Right ventricle myocardium inferior (tissue), 1 donor: ENCODE measurements at places on chromosomes 16 and 17. TPM values are rescaled to one million over a fixed set of nuclear protein-coding genes. Genes with fewer than 3 reads are reported as not detected.

DNA sequence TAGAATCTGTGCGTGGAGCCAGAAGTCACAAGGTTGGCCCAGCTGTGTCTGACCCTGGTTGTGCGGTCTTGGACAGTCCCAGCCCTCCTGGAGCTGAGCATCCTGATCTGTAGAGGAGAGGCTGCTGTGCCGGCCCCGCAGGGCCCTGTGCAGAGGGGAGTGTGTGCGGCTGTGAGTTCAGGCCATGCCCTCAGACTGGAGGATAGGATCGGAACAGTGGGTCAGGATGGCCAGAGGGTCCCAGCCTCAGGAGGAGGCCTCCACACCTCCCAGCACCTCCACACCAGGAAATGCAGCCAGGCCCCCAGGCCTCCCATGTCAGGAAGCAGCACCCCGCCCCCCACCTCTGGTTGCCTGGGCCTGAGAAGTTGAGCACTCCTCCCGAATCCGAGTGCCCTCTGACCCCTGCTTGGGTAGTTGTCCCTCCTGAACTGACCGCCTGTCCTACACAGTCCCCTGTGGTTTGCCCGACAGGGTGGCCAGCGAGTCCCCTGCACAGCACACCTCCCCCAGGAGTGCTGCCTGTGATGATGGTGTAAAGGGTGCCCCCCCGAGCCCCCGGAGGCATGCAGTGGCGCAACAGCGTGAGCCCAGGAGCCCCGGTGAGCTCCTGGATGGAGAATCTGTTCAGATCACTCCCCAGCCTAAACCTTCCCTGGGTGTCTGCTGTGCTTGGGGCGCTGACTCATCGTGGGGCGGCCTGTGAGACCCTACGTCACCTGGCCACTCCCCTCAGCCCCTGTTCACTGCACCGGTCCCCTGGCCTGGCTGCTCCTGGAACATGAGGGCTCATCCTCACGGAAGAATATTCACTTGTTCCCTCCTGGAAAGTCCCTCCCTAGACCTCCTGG, 285.2 kb downstream of the SEC14L1 start:
- peak; percentile 63 for DNase-seq

DNA sequence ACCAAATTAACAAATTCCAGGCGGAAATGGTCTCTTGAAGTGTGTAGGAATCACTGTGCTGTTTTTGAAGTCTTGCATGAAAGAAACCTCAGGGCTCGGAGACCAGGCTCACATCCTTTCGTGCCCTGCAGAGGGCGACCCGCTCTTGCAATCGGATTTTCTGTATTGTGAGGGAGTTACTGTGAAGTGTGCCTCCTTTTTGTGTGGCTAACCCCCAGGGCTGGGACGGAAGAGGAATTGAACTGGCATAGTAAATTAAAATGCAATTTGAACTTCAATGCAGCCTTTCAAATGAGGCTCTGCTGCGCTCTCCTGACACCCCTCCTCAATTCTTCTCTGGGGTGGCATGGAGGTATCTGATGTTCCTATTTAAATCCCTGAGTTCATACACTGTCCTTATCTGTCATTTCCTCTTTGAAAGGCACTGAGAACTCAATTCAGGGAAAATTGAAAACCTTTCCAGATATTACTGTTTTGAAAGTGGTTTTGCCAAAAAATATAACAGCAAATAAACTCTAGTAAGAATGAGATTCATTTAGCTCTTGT, 51.5 kb upstream of the MGAT5B start:
- no peak for DNase-seq

DNA sequence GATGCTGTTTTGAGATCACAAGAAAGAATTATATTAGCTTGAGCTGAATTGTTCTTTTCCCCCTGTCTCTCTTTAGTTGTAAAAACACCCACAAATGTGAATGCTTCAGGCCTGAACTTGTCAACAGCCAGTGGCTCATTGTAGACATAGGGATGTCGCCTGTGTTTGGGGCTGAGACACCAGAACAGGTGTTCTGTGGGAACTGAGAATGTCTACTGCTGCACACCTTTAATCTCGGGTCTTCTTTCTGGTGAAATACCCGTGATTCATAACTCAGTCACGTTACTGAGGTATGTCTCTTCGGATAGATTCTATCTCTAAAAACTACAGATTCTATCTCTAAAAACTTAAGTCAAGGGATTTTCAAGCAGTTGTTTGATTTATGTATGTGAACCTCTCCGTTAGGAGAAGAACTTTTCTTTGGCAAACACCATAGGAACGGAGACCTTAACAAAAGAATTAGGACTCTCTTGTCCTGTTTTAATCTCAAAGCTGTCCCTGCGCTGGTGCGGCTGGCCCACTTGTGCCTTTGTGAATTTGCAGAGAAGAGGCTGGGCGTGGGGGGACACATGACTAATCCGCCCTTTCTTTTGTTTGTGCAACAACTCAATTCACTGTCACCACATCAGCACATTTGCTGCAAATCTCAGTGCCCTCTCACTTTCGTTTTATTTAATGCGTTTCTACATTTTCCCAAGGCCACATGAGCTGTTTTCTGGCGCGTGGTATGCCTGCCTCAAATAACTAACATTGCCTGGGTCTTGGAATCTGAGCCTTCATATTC, 643.0 kb downstream of the MAF start:
- no peak for DNase-seq

DNA sequence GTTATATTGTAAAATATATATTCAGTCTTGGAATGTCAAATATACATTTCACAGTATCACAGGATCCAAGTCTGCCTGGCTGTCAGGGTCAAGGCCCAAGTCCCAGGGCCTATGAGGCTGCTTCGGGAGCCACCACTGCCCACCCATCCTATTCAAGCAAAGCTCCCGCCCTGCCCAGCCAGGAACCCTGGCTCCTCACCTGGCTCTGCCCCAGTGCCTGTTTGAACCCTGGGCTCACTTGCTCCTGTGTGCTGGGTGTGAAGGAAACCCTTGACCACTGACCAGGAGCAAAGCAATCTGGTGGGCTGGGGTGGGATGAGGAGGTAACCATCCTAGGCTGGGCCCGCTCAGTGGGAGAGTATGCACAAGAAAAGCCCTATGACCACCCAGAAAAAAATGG, 27.0 kb downstream of the ITGAE start:
- no peak for DNase-seq

GRCh38 chr16:68936736-68937631, 93.7 kb downstream of the TANGO6 start:
- no peak for DNase-seq

DNA sequence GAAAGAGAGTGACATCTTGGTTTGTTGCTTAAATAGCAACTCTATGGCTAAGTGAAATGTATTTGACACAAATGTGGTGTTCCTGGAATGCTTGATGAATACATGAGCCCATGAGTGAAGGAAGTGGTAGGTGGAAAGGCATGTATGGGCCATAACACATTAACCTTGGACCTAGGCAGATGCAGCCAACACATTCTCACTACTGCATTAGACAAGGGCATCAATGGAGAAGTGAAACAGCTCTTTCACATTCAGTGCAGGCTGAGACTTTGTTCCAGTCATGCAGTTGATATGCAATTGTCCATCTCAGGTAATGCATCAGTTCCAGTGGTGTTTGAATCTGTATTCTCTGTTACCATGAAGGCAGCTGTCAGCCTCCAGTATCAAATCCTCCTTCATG, 133.6 kb downstream of the HS3ST3B1 start:
- no peak for DNase-seq

DNA sequence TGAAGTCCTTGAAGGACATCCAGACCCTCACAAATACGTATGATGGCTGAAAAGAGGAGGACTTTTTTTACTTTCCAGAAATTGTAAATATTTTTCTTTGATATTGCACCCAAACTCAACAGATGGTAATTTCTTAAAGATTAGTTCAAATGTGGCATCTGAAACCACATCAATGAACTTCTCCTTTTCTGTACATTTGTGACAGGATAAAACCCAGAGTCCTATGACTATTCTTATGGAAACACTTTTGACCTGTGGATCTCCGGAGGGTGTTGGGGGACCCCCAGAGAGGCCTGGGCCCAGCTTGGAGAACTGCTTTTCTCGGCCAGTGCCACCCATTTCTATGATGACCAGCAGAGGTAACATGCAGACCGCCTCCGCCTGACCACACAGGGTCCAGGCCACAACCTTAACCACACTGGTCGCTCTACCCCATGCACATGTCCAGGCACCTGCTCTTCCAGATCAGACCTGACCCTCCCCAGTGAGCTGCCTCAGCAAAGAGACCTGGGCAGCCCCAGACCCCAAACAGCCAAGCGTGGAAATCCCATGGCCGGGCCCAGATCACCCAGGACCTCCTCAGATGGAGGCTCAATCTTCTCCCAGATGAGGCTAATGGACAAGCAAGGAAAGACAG, 22.7 kb downstream of the RPH3AL start:
- no peak for DNase-seq

GRCh38 chr17:65356536-65356935, 204.9 kb downstream of the AXIN2 start:
- DNase-seq = no peak

PMFBP1 gene
- total RNA-seq = 0.19 TPM

CENPT gene
- total RNA-seq = 21.3 TPM

PDILT gene
- not detected for total RNA-seq

BRIP1 gene
- total RNA-seq = 0.24 TPM
